ENCODE measurements at places on chromosomes 2 and 18.

- no peak for DNase-seq
Measured at GRCh38 chr2:134185639-134186038, 68.2 kb upstream of the MGAT5 start.

DNA sequence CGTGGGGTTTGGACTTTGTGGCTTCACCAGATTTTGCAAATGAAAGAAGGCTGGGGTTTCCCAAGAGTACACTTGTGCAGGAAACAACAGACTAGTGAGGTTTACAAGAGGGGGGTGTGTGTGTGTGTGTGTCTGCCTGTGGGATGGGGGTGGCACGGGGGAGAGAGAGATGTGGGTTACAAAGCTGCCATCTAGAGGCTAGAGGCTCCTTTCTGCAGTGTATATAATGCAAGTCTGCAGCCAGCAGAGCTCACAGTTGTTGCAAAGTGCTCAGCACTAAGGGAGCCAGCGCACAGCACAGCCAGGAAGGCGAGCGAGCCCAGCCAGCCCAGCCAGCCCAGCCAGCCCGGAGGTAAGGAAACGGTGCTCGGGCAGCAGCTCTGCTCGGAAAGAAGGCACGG is at the start of gene ACKR3:
TSS of gene ACKR3 (plus strand) at position 253 of the 401 bp plus-strand sequence. CDS start 10,641 bp downstream, outside the sequence.
- DNase-seq: peak; percentile 85

DNA sequence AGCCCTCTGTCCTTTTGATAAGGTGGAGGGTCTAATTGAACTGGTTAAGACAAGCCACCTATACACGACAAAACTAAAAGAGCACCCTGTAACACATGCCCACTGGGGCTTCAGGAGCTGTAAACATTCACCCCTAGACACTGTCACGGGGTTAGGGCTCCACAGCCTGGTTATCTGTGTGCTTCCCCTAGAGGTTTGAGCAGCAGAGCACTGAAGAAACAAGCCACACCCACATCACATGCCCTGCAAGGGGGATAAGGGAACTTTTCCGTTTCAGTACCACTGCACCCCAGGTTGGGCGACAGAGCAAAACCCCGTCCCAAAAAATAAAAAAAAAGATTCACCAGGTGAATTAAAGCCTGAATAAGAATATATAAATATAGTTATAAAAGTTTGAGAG is 913.7 kb upstream of the ACVR2A start:
- no peak for DNase-seq

DNA sequence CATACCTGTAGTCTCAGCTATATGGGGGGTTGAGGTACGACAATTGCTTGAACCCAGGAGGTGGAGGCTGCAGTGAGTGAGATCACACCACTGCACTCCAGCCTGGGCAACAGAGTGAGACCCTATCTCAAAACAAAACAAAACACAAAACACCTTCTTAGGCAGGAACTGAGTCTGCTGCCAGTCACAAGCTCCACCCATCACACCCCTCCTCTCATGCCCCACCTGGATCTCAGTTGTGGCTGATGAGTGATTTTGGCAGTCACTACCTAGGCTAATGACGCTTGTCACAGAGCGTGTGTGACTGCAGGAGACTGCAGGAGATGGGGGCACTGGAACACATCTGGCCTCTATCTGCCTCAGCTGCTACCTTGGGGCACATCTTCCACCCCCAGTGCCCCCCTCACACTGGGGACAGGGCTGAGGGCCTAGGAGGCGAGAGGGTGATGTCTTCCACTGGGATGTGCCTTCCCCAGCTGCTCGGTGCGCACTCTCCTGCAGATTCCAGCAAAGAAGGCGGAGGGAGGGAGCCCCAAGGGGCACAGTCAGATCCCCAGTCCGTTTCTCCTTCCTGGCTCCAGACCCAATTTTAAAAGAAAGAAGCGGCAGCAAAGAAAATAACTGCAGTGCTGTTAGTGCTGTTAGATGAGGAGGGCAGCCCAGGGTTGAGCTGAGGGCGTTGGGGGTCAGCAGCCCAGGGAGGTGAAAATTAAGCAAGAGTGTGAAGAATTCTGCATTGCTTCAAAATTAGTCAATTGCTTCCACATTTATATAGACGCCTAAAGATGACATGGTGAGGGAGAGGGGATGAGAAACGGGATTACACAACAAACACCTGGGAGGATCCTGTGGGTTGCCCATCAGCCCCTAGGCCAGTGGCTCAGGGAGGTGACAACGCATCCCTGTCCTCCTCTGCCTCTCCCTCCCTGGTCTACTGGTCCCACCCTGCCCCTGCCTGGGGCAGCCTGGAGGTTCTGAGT is 143.6 kb upstream of the HAAO start:
- no peak for DNase-seq
